ENCODE measurements at places on chromosomes 1 and 21. TPM values are rescaled to one million over a fixed set of nuclear protein-coding genes. Genes with fewer than 3 reads are reported as not detected.

The RORC gene
- polyA plus RNA-seq: 9.0 TPM

The RCAN3 gene
- 10.5 TPM for polyA plus RNA-seq

The TCHH gene
- 0.06 TPM for polyA plus RNA-seq

The IFFO2 gene
- polyA plus RNA-seq: 20.9 TPM

The LAMB3 gene
- polyA plus RNA-seq: 48.7 TPM

The CFAP74 gene
- 4.3 TPM for polyA plus RNA-seq

The PCP4L1 gene
- 0.68 TPM for polyA plus RNA-seq

The ITGB2 gene
- polyA plus RNA-seq: 8.6 TPM

The SLC2A1 gene
- 39.3 TPM for polyA plus RNA-seq

The RAB25 gene
- 62.6 TPM for polyA plus RNA-seq

The SIK1 gene
- polyA plus RNA-seq: 6.2 TPM
